ENCODE measurements at places on chromosomes 4 and X.

GRCh38 chr4:105989485-105990242, 94.4 kb downstream of the NPNT start:
- no peak for DNase-seq

GRCh38 chrX:123617007-123617406, 115.8 kb downstream of the THOC2 start:
- no peak for DNase-seq

DNA sequence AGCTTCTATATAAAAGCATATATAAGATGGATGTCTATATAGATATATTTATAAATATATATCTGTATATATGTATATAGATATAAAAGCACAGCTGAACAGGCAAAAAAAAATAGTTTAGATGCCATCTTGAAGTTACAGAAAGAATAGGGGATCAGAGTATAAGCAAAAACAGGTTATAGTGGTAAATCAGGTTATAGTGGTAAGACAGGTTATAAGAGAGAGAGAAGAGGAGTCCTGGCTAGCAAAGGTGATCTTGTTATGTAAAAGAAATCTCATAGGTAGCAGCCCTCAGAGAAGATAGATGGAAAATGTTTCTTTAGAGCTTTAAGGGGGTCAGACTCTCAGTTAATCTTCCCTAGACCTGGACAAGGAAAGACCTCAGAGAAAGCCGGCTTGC, 1263.1 kb downstream of the PCDH7 start:
- no peak for DNase-seq

GRCh38 chr4:72019688-72020087, 12.1 kb upstream of the NPFFR2 start:
- no peak for DNase-seq

- DNase-seq: no peak
Measured at GRCh38 chr4:76883147-76883546, 14.8 kb downstream of the SOWAHB start.

GRCh38 chr4:93394545-93395081, 433.9 kb upstream of the ATOH1 start:
- no peak for DNase-seq

DNA sequence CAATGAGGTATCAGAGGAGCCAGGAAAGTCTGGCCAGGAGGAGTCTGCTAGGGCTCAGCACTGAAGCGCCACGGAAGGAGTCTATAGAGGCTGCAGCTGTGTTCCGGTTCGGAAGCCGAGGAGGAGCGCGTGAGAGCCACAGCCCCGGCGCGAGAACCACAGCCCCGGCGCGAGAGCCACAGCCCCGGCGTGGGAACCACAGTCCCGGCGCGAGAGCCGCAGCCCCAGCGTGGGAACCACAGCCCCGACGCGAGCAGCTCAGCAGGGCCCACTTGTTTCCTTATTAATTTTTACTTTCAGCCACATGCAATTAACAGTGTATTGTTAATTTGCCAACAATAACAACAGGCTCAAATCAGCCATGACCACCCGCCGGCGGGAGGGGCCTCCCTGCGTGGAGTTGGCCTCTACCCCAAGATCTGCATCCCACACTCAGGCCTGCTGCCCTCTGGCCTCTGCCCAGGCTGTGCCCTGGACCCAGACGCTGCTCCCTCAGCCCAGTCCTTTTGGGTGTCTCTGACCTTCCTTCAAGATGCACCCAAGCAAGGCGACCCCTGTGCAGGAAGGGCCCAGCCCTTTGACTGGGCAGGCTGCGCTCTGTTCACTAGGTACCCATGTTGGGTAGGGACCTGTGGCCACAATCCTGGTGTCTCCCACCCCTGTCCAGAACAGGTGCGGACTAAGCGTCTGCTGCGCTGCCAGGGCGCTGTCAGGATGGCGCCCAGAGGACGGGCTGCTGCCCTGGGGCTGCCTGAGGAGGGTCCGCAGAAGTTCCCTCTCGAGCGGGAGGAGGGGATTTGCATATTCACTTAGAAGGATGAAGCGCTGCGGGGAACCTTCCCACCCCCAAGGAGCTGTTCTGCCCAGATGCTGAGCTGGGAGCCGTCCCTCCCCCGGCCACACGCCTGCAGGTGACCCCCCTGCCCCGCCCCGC, 113.8 kb downstream of the ADRA2C start:
- no peak for DNase-seq

GRCh38 chr4:124079174-124079780, 633.3 kb downstream of the ANKRD50 start:
- no peak for DNase-seq

- no peak for DNase-seq
Measured at GRCh38 chr4:186081202-186081807, 12.3 kb downstream of the TLR3 start.

GRCh38 chr4:126742048-126742447, 890.7 kb upstream of the INTU start:
- DNase-seq: no peak

GRCh38 chr4:52659722-52660261, 691 bp upstream of the USP46 start:
- DNase-seq: no peak

DNA sequence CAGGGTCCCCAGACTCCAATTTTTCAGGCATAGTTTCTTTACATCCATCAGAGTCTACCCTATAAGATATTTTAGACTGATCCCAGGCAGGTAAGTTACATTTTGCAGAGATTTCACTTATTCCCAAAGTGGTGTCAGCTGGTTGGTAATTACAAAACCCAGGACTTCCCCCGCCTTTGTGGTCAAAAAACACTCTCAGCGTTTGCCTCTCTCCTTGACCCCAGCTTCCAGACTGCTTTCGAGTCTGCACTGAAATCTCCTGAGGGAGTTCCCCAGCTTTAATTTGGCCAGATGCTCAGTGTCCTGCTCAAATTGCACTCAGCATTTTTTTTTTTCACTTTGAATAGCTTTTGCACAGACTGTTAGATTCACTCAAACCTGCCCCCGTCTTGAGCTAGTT, 11.2 kb upstream of the AMOT start:
- DNase-seq: no peak

DNA sequence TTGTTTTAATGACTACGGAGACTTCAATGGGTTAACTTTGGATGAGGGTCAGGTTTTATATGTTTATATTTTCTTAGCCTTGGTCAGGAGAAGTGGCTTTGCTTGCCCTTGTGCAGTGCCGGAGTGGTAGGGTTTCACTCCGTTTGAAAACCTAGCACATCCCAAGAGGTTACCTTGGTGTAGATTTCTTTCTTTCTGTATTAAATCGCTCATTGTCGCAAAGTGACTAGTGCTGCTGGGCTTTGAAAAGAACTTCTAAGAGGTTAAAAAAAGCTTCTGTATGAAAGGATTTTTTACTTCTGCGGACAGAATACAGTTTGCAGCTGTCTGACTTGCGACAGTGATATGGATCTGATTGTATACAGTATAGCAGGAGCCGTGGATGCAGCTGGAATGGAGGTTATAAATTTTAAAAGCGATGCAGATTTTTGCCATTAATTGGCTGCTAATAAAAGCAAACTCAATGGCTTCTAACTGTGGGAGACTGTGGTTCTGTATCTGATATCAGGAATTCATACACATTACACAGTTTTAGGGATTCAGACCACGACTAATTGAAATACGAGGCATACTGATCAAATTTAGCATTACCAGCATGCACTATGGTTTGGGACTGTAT, 340.9 kb upstream of the PITX2 start:
- no peak for DNase-seq

GRCh38 chrX:39406799-39407198, 605.5 kb downstream of the MID1IP1 start:
- DNase-seq: no peak

GRCh38 chr4:57119054-57119651, 9.0 kb upstream of the IGFBP7 start:
- no peak for DNase-seq

GRCh38 chrX:118420462-118420861, 74.6 kb downstream of the WDR44 start:
- DNase-seq: peak; percentile 6

DNA sequence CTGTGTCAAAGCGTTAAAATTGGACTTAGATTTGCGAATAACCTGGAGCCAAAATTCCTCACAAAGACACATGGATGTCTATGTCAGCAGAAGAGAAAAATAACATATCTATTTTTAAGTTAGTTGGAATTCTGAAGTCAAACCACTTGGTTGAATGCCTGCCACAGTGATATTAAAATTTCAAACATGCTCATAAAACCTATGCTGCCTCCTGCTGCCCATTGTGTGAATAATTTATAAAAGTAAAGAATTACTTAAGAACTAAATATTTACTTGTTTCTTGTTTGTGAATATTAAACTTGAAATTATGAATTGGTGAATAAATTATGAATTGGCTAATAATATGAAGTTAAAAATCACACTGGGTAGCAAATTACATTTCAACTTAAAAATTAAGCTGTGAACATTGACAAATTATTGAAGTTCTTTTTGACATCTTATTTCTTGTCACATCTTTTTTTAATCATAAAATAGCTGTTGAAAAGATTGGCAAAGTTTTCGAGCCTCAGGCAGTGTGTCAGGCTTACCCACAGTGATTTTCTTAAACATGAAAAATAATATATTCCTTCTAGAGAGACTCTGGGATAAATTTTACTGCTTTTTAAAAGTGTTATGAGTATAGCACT, 35.4 kb downstream of the FABP2 start:
- DNase-seq: no peak

DNA sequence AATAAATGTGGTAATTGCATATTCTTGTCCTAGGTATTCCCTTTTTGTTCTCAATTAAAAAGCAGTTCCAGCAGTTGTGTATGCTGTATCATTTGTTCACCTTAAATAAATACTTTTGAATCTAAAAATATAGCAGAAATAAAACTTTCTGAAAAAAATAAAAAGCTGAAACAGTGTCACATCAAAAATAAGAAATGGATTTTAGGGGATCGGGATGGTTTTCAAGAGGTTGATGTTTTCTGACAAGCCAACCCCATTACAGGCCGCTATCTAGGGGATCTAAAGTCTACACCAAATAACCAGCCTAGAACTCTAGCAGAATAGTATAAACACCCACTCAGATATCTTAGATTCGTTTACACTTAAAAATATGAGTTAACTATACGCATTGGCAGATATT, 95.4 kb upstream of the MAML3 start:
- DNase-seq: no peak

DNA sequence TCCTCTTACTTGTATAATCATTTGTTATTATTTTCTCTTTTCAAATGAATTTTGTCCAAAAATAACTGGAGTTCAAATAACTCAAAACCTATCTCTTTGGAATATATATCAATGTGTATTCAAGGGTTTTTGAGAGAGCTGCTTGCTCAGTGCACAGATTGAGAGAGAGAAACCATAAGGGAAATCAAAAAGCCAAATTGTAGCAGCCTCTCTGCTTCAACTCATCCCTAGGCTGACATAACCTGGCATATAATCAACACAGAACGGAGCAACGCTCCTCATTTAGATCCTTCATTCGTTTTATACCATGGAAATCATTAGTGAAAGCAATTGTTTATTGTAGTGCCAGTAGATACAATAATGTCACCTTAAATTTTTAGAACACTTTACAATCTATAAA, 1.8 kb upstream of the GPM6A start:
- DNase-seq: no peak

GRCh38 chrX:82816562-82816961, 691.5 kb upstream of the POU3F4 start:
- DNase-seq: no peak

GRCh38 chr4:147581606-147582350, 35.4 kb upstream of the TMEM184C start:
- DNase-seq: no peak

- no peak for DNase-seq
Measured at GRCh38 chr4:70737409-70737808, 15.6 kb downstream of the RUFY3 start.

GRCh38 chr4:142201041-142201440, 564.7 kb downstream of the IL15 start:
- DNase-seq: no peak

DNA sequence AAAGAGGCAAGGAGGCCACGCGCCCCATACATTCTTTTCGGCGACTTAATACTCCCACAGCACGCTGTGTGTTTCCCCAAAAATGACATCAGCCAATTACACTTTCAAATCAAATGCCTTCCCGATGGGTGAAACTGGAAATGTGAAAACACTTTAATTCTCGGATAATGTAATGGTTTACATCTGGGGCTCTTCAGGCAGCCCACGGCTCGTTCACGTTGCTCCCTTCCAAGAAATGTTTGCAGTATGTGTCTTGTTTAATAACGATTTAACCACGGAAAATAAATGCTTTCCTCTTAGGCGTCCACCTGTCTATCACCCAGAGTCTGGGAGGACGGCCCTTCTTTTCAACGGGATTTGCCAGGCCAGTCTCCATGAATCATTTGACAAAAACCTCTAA, 272.5 kb downstream of the SHOX start:
- DNase-seq: no peak

GRCh38 chr4:7880683-7881082, 59.0 kb downstream of the AFAP1 start:
- no peak for DNase-seq

GRCh38 chr4:52576961-52577623, 82.0 kb downstream of the USP46 start:
- DNase-seq: no peak

Measured in NCI-H774 (cell line).